Chondrocyte (in vitro differentiated cells): ENCODE measurements at places on chromosomes 13 and 19. TPM values are rescaled to one million over a fixed set of nuclear protein-coding genes. Genes with fewer than 3 reads are reported as not detected.

DNA sequence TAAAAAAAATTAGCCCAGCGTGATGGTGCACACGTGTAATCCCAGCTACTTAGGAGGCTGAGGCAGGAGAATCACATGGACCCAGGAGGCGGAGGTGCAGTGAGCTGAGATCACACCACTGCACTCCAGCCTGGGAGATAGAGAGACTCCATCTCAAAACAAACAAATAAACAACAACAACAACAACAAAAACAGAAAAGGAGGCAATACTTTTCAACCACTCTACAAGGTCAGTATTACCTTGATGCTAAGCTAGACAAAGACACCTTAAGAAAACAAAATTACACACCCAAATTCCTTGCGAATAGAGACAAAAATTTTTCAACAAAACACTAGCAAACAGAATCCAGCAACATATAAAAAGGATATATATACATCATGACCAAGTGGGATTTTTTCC is 39.7 kb downstream of the PEPD start:
- H3K27me3 ChIP-seq = no peaks in the 10 kb centered on the region
- no peak overlapping the region for H3K4me3 ChIP-seq
- no peaks in the 10 kb centered on the region for H3K4me1 ChIP-seq
- peaks cover 48% of the 10 kb centered on the region for H3K36me3 ChIP-seq
- H3K27ac ChIP-seq = no peak overlapping the region
- DNase-seq = no peak

GRCh38 chr13:59280297-59280696 is 883.4 kb downstream of the DIAPH3 start:
- no peak for DNase-seq
- H3K27me3 ChIP-seq = no peaks in the 10 kb centered on the region
- H3K4me3 ChIP-seq = no peak overlapping the region
- no peaks in the 10 kb centered on the region for H3K36me3 ChIP-seq
- no peak overlapping the region for H3K27ac ChIP-seq
- no peaks in the 10 kb centered on the region for H3K4me1 ChIP-seq

GRCh38 chr13:104962411-104962810 is 1573.1 kb downstream of the EFNB2 start:
- no peaks in the 10 kb centered on the region for H3K27me3 ChIP-seq
- H3K4me3 ChIP-seq = no peak overlapping the region
- H3K4me1 ChIP-seq = peaks cover 3% of the 10 kb centered on the region

- no peaks in the 10 kb centered on the region for H3K36me3 ChIP-seq
- H3K4me3 ChIP-seq = no peak overlapping the region
- H3K27me3 ChIP-seq = no peaks in the 10 kb centered on the region
- no peak overlapping the region for H3K27ac ChIP-seq
These were observed 710.7 kb upstream of the SGCG start for GRCh38 chr13:22470075-22470474.

FUT1 gene
- 0.44 to 0.52 TPM in 2 of 3 replicates, not detected in the other for total RNA-seq

ZNF649 gene
- total RNA-seq = 10.7 to 13.7 TPM (median 11.2 TPM) in 3 replicates

NUFIP1 gene
- total RNA-seq = 4.7 to 6.4 TPM (median 5.1 TPM) in 3 replicates

KLK3 gene
- not detected in 3 replicates for total RNA-seq
